ENCODE measurements at places on chromosomes 1 and 21. TPM values are rescaled to one million over a fixed set of nuclear protein-coding genes. Genes with fewer than 3 reads are reported as not detected.

DNA sequence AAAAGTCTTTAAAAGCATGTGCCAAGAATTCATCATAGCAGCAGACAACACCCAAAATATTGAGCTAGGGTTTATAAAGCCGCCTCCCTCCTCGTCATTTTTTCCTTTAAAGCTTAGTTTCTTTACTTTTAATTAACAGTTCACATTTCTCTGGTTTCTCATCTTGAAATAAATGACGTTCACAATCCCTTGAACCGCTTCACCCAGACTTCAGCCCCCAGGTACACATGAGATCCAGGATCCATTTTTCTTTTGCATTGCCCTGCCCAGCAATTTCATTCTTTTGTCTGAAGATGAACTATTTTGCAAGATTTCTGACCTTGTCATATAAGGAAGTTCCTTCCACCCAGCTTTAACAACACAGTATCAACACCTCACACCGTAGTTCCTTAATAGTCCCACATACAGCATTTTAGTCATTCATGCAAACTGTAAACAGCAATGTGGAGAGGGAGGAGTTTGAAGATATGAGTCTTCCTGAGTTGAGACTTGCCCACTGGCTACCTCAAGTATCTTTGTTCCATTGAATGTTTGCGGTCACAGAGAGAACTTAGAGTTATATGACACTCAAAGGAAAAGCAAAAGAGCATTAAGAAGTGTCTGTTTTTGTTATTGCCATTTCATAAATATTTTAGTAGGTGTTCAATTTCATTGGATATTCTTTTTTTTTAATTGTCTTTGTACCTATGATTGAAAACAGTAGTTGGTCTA, 35.3 kb upstream of the CACYBP start:
- no peak overlapping the region for H3K4me3 ChIP-seq
- H3K36me3 ChIP-seq = no peaks in the 10 kb centered on the region
- DNase-seq = no peak

DNA sequence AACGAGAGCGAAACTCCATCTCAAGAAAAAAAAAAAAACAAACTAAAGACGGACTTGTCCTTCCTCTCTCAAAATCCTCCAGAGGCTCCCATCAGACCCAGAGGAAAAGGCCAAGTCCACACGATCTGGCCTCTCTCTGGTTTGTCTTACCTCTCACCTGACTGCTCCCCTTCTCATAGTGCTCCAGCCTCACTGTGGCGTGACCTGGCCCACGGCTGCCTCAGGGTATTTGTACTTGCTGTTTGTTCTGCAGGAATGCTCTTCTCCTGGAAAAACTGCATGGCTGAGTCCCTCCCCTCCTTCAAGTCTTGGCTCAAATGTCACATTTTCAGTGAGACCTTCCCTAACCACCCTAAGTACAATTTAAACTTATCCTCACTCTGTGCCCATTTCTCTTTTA, 8.0 kb upstream of the BRWD1 start:
- no peak overlapping the region for H3K27ac ChIP-seq
- no peak for DNase-seq
- no peaks in the 10 kb centered on the region for H3K4me1 ChIP-seq
- H3K36me3 ChIP-seq = no peaks in the 10 kb centered on the region
- H3K4me3 ChIP-seq = no peak overlapping the region

- no peak overlapping the region for H3K4me3 ChIP-seq
- H3K36me3 ChIP-seq = peaks cover 7% of the 10 kb centered on the region
- no peaks in the 10 kb centered on the region for H3K27me3 ChIP-seq
- no peaks in the 10 kb centered on the region for H3K4me1 ChIP-seq
- DNase-seq = no peak
These were observed 68.7 kb downstream of the NID1 start for GRCh38 chr1:235996048-235996785.

DNA sequence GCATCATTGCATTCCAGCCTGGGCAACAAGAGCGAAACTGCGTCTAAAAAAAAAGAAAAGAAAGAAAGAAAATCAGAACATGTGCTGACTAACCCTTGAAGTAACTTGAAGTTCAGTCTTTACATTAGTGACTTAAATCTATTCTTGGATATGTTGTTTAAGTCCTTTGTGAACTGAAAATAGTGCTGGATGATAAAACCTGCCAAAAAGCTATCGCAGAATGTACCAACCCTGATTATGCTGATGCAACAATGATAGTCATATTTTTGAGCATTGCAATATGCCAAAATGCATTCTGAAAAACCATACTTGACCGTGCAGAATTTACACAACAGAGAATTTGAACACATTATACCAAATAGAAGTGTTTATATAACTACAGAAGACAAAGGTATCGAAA, 30.7 kb downstream of the SHISAL2A start:
- H3K27me3 ChIP-seq = no peaks in the 10 kb centered on the region
- H3K4me1 ChIP-seq = no peaks in the 10 kb centered on the region
- no peak overlapping the region for H3K27ac ChIP-seq
- DNase-seq = no peak
- no peaks in the 10 kb centered on the region for H3K36me3 ChIP-seq
- no peak overlapping the region for H3K4me3 ChIP-seq

DNA sequence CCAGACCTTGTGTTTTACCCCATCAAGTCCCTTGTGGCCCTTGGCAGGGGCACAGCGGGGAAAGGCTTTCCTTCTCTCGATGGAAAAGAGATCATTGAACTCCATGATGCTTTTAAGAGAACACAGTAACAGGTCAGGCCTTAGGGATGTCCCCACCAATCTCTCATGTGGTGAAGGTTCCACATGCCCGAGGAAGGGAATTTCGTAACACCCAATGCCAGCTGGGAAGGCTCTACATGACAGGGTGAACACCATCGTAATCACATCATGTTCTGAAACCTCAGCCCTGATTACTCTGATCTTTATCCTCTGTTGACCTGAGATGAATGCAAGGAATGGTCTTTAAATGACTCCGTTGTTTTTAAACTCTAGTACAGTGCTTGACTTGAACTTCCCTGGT, 105.5 kb upstream of the SPAG17 start:
- no peaks in the 10 kb centered on the region for H3K27me3 ChIP-seq
- H3K36me3 ChIP-seq = no peaks in the 10 kb centered on the region
- no peak overlapping the region for H3K4me3 ChIP-seq
- H3K27ac ChIP-seq = no peak overlapping the region
- no peaks in the 10 kb centered on the region for H3K4me1 ChIP-seq

DNA sequence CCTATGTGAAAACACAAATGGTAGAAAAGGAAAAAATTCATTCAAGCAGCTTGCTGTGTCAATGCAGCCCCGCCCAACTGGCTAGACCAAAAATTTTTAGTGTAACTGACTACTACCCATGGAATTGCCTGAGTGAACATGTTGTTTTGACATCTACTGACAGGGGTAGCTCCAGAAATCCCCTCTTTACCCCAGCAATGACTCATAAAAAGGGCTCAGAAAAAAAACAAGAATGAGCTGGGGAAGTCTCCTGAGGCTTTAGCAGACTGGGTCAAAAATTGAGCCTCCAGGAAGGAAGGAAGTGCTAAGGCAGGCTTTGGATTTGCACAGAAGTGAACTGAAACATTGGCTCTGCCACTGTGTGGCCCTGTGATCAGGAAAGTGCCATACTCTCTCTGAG, 24.4 kb upstream of the FGGY start:
- H3K27ac ChIP-seq = no peak overlapping the region
- H3K27me3 ChIP-seq = no peaks in the 10 kb centered on the region
- no peak overlapping the region for H3K4me3 ChIP-seq
- H3K4me1 ChIP-seq = no peaks in the 10 kb centered on the region
- no peak for DNase-seq

DNA sequence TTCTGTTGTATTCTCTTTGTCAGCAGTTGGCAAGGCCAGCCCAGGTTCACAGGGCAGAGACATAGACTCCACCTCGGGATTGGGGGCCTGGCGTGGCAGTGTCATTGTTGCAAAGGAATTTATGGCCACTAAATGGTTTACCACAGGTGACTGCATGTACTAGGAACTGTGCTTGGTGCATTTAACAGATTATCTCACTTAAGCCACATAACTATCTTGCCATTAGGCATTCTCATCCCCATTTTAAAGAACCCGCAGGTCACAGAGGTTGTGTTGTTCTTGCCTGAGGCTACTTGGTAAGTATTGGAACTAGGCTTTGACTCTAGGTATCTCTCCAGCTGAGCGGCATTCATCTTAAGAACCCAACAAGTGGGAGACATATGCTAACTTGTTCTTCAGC, 9.7 kb downstream of the TLCD4 start:
- no peak overlapping the region for H3K27ac ChIP-seq
- DNase-seq = no peak
- no peaks in the 10 kb centered on the region for H3K36me3 ChIP-seq
- H3K27me3 ChIP-seq = no peaks in the 10 kb centered on the region
- H3K4me1 ChIP-seq = no peaks in the 10 kb centered on the region

- H3K4me1 ChIP-seq = no peaks in the 10 kb centered on the region
- DNase-seq = no peak
- no peak overlapping the region for H3K27ac ChIP-seq
- H3K36me3 ChIP-seq = no peaks in the 10 kb centered on the region
These were observed 561.2 kb downstream of the KIF26B start for GRCh38 chr1:245715970-245716369.

DNA sequence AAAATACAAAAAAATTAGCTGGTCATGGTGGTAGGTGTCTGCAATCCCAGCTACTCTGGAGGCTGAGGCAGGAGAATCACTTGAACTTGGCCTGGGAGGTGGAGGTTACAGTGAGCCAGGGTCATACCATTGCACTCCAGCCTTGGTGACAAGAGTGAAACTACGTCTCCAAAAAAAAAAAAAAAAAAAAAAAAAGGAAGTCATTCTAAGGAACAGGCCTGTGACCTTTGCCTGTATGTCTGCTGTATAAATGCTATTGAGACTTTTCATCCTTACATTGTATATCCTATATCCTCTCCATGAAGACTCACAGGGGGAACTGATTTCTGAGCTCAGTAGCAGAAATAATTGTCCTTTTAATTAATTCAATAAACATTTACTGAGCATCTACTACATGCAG, 7.5 kb upstream of the CTPS1 start:
- no peaks in the 10 kb centered on the region for H3K36me3 ChIP-seq
- H3K27ac ChIP-seq = no peak overlapping the region
- H3K4me3 ChIP-seq = no peak overlapping the region
- H3K27me3 ChIP-seq = no peaks in the 10 kb centered on the region

SLC9C2 gene
- total RNA-seq = not detected

MAP3K7CL gene
- 2.8 TPM for total RNA-seq

STXBP3 gene
- 72.3 TPM for total RNA-seq

Measured in tibial nerve (tissue), 4 donors.